NCI-H2171 treated with DMSO at 0.1 percent for 48 hours (cell line): ENCODE measurements at places on chromosomes 6 and 20.

DNA sequence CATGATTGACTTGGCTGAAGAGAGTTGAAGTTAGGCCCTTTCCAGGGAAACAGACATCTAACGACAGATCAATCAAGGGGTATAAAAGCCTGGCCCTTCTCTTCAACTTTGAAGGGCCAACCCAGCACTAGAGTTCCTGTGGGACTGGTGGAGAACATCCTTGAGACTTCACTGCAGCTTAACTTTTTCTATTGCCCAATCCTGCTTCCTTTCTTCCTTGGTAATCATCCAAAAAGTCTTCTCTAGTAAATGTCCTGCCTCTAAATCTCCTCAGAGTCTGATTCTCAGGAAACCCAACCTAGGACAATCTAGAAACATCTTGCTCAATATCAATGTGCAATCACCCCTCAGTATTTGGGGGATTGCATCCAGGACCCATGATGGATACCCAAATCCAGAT is 1.9 kb downstream of the MKKS start:
- DNase-seq: no peak

- peak; percentile 15 for DNase-seq
Measured at GRCh38 chr6:148217921-148218320, 124.7 kb upstream of the SASH1 start.

DNA sequence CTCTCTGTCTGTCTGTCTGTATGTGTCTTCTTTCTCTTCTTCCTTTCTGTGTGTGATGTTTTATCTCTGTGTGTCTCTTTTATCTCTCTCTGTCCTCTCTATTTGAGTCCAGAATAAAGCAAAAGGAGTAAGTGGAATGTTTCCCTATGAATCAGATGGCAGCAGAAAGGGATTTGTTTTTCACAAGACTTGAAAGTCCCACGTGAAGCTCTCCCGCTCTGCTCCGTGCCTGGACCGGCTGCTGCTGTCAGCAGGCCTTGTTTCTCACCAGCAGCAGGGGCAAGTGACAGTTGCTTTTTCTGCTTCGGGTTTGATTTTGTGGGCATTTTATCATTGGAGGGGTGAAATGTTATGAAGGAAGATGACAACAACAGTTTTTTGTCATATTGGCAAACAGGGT is 212.7 kb downstream of the PACRG start:
- DNase-seq: no peak

DNA sequence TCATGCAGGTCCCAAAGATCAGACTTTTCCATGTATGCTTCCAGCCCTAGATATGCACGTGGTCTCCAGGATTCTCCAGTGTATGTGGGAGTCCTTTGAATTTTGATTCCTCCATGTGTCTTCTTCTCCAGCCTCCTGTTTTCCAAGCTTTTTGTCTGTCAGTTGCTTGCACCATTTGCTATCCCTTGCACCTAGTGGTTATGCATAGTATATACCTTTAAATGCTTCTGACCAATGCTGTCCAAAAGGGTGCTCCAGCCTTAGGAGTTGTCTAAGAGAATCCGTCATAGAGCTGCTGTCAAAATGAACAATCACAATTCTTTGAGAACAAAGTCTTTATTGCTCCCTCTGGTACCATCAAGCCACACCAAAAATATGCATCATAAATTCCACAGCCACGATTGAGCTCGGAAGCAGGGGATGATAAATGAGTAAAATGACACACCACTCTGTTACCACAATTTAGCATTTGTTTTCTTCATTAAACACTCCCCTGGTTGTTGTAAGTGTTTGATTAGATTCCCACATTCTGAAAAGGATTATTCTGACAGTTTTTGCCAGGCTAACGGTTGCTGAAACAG is 706.2 kb upstream of the GJE1 start:
- no peak for DNase-seq

GRCh38 chr6:142713959-142714358 is 231.0 kb downstream of the HIVEP2 start:
- DNase-seq: no peak

GRCh38 chr20:32600681-32601237 is 15.6 kb upstream of the NOL4L start:
- DNase-seq: no peak

- DNase-seq: peak; percentile 5
Measured at GRCh38 chr20:23092384-23092756, 6.2 kb upstream of the CD93 start.

DNA sequence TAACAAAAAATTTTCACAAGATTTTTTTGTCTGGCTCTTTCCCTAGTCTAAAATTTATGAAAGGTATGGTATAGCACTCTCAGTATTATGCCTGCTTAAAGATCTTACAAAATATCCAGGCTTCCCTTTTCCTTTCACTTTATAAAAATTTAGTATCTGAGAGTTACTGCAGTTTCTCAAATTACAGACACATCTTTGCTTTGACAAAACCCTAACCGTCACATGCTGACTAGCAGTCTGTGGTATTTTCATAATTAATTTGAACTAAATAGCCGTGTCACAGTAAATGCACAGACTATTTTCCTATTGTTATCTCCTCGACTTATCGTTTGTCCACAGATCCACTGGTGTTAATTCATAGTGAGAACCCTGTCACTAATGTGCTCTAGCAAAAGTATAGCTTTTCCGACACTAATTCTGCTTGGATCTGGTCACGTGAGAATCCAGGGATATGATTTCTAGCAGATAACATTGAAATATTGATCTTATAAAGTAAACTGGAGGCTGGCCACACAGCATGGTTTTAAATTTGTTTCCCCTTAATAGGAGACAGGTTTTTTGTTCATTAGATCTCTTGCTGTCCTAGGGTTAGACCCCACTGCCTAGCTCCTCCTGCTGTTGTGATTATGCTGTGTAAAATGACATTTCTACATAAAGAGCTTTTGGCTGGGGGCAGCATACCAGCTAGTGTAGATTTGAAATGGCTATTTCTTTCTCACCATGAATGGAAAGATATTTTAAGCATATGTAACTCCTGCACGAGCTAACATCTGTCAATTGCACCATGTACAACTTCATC is 340.6 kb upstream of the SASH1 start:
- DNase-seq: no peak

GRCh38 chr6:145367149-145367548 is 368.2 kb downstream of the EPM2A start:
- DNase-seq: no peak

- no peak for DNase-seq
Measured at GRCh38 chr6:44867571-44868334, 460.4 kb upstream of the RUNX2 start.

DNA sequence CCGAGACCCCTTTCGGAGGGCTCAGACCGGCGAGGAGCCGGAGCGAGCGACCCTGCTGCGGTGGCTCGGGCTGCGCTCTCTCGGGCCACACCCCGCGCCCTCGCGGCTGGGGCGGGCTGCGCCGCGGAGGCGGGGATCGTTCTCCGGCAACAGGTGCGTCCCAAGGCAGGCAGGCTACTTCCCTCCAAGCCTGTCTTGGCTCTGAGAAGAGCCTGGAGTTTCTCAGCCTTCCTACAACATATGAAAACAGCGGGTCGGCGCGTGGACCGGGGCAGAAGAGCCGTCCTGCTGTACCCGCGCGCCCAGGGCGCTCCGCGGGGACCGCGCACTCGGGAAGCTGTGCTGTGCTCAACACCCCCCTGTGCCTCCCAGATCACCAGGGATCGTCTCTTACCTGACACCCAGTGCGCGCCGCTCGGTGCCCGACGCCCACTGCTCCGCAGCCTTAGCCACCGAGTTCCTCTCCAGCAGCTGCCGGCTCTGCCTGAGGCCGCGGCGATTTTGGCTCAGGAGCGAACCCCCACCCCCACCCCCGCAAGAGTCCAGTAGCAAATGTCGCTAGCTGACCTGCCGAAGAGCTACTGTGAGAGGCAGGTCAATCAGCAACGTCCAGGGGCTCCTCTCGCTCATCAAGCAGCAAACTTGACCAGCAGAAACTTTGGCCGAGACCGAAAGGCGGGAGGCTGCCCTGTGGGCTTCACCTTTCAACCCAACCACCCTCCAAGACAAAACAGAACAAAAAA is 3.7 kb upstream of the OLIG3 start:
- DNase-seq: peak; percentile 5

GRCh38 chr20:38844963-38845362 is 39.5 kb downstream of the PPP1R16B start:
- peak; percentile 68 for DNase-seq

GRCh38 chr6:12478921-12479320 is 188.8 kb downstream of the EDN1 start:
- no peak for DNase-seq
